MCF 10A (cell line): ENCODE measurements at places on chromosomes 13 and 19. TPM values are rescaled to one million over a fixed set of nuclear protein-coding genes. Genes with fewer than 3 reads are reported as not detected.

DNA sequence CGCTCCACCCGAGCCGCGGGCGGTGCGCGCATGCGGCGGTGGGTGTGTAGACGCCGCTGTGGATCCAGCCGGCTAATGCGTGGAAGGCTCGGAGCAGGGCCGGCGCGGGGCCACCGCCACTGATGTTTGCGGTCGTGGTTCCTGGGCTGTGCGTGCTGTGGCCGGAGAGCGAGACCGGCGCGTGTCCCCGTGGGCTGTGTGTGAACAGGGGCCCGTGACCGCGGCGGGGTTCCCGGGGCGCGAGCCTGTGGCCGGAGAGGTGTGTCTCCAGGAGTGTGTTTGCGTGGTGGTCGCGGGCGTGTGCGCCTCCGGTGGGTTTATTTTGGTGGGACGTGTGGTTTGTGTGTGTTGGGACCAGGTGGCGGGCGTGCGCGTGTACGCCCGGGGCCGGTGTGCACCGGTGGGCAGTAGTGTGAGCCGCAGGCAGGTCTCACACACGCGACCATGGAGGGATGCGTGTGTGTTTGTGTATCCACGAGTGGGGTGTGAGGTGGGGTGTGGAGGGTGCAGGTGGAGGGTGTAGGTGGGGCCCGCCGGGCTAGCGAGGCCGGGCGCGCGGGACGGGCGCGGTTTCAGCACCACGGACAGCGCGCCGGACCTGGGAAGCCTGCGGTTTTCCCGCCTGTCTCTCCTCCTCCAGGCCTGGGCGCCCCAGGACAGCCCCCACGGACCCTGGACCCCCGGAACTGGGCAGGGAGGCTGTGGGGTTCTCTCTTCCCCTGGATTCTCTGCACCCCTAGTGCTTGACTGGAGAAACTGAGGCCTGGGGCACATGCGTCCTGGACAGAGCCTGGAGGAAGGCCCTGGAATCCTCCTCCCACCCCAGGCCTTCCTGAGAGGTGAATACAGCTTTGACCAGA is 1.6 kb downstream of the HCN2 start:
- H3K36me3 ChIP-seq = no peaks in the 10 kb centered on the region
- peak overlapping the region; percentile 54 for H3K4me3 ChIP-seq
- no peaks in the 10 kb centered on the region for H3K27me3 ChIP-seq
- H3K4me1 ChIP-seq = no peaks in the 10 kb centered on the region

- no peaks in the 10 kb centered on the region for H3K4me1 ChIP-seq
- DNase-seq = no peak
- H3K36me3 ChIP-seq = no peaks in the 10 kb centered on the region
- H3K4me3 ChIP-seq = no peak overlapping the region
Observed at GRCh38 chr19:33693678-33694077, 71.9 kb downstream of the CHST8 start.

GRCh38 chr13:29532821-29533220 is 62.7 kb downstream of the SLC7A1 start:
- peaks cover 86% of the 10 kb centered on the region for H3K36me3 ChIP-seq
- DNase-seq = no peak
- H3K4me1 ChIP-seq = no peaks in the 10 kb centered on the region
- no peak overlapping the region for H3K4me3 ChIP-seq

The SPRED3 gene
- total RNA-seq = 5.6 and 9.0 TPM in 2 replicates

DNA sequence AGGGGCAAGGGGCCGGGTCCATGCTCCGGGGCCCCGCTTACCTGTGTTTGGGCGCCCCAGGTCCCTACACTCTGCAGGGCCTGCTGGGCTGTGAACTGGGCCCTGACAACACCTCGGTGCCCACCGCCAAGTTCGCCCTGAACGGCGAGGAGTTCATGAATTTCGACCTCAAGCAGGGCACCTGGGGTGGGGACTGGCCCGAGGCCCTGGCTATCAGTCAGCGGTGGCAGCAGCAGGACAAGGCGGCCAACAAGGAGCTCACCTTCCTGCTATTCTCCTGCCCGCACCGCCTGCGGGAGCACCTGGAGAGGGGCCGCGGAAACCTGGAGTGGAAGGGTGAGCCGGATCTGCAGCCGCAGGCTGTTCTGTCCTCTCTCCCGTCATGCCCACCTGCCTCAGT is 1.7 kb downstream of the FCGRT start:
- no peak overlapping the region for H3K4me3 ChIP-seq
- H3K27me3 ChIP-seq = peaks cover 11% of the 10 kb centered on the region
- peaks cover 6% of the 10 kb centered on the region for H3K4me1 ChIP-seq
- DNase-seq = no peak

The ZFP28 gene
- not detected in 2 replicates for total RNA-seq

- no peak for DNase-seq
- no peak overlapping the region for H3K27ac ChIP-seq
- H3K4me1 ChIP-seq = no peaks in the 10 kb centered on the region
- H3K27me3 ChIP-seq = no peaks in the 10 kb centered on the region
- peaks cover 6% of the 10 kb centered on the region for H3K36me3 ChIP-seq
Observed at GRCh38 chr13:112844879-112845278, 124.1 kb upstream of the MCF2L start.

DNA sequence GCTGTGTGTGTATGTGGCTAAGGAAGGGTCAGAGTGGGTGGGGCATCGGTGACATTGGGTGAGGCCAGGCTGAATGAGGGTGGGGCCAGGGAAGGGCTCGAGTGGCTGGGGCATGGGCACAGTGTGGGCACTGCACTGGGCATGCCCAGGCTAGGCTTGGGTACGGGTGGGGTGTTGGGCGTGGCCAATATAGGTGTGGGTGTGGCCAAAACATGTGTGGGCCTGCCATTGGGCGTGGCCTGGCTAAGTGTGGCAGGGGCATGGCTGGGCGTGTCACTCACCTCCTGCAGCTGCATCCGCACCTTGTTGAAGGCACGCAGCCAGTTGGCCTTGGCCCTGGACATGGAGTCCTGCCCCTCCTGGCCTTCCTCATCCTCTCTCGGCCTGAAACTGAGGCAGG is 33.2 kb downstream of the UNC13A start:
- H3K4me3 ChIP-seq = no peak overlapping the region
- no peaks in the 10 kb centered on the region for H3K4me1 ChIP-seq
- peak overlapping the region; percentile 39 for H3K27ac ChIP-seq
- peaks cover 27% of the 10 kb centered on the region for H3K27me3 ChIP-seq

The FRY gene
- total RNA-seq = 8.9 and 9.1 TPM in 2 replicates

GRCh38 chr13:60143775-60144174 is 20.0 kb downstream of the DIAPH3 start:
- H3K4me3 ChIP-seq = no peak overlapping the region
- H3K36me3 ChIP-seq = no peaks in the 10 kb centered on the region
- H3K27me3 ChIP-seq = no peaks in the 10 kb centered on the region
- peak overlapping the region; percentile 32 for H3K27ac ChIP-seq
- H3K4me1 ChIP-seq = peaks cover 34% of the 10 kb centered on the region

The LGALS14 gene
- not detected in 2 replicates for total RNA-seq

- no peaks in the 10 kb centered on the region for H3K36me3 ChIP-seq
- H3K4me3 ChIP-seq = no peak overlapping the region
- no peak for DNase-seq
- H3K27ac ChIP-seq = no peak overlapping the region
- H3K27me3 ChIP-seq = no peaks in the 10 kb centered on the region
- no peaks in the 10 kb centered on the region for H3K4me1 ChIP-seq
Observed at GRCh38 chr13:38980750-38981078, 9.9 kb downstream of the STOML3 start.

- no peak for DNase-seq
- H3K27me3 ChIP-seq = no peaks in the 10 kb centered on the region
- H3K4me3 ChIP-seq = no peak overlapping the region
- H3K4me1 ChIP-seq = peaks cover 7% of the 10 kb centered on the region
Observed at GRCh38 chr19:46761418-46761831, 15.2 kb upstream of the STRN4 start.

The HSH2D gene
- 0.49 TPM in 1 of 2 replicates, not detected in the other for total RNA-seq

- no peak overlapping the region for H3K27ac ChIP-seq
- no peak overlapping the region for H3K4me3 ChIP-seq
- no peaks in the 10 kb centered on the region for H3K4me1 ChIP-seq
- no peaks in the 10 kb centered on the region for H3K27me3 ChIP-seq
- DNase-seq = peak; percentile 68
Observed at GRCh38 chr19:55304279-55304978, 20.6 kb downstream of the BRSK1 start.

DNA sequence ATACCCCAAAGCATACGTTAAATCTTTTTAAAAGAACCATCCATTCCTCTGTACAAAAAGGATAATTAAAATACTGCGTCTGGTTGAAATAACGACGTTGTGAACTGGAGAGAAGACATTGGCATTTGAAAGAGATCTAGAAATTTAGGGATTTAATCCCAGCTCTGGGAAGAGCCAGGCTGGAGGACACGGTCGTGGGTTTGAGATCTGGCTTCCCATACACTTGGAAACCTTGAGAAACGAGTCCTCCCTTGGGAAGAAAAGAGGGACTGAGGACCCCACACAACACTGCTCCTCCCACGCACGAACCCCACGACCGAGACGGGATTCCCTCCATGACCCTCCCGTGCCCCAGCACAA is 625 bp downstream of the ZNF709 start:
- peak overlapping the region; percentile 86 for H3K4me3 ChIP-seq
- H3K27me3 ChIP-seq = no peaks in the 10 kb centered on the region
- no peak for DNase-seq

GRCh38 chr13:82292334-82292733 is 1589.9 kb downstream of the SLITRK1 start:
- no peaks in the 10 kb centered on the region for H3K36me3 ChIP-seq
- H3K4me3 ChIP-seq = no peak overlapping the region
- H3K27me3 ChIP-seq = no peaks in the 10 kb centered on the region

DNA sequence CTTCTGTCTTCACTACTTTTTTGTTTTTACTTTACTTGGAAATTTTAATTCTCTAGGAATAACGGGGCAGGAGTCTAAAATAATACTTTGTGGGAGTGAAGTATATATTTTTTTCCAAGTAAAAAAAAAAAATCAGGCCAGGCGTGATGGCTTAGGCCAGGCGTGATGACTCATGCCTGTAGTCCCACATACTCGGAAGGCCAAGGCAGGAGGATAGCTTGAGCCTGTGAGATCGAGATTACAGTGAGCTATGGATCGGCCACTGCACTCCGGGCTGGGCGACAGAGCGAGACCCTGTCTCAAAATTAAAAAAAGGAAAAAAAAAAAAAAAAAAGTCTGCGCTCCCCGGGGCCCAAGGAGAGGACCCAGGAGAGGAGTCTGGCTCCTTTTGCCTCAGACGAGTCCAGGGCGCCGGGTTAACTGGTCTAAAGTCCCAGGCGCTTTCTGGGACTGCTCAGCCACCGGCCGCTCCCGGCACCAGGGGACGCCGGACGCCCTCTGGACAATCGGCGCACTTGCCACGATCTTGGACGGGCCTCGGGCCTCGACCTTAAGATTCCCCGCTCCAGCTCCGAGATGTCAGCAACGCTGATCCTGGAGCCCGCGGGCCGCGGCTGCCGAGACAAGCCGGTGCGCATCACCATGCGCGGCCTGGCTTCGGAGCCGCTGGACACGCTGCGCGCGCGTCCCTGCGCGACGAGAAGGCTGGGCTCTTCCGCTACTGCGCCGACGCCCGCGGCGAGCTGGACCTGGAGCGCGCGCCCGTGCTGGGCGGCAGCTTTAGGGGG is 2.7 kb upstream of the ZFP82 start:
- H3K27ac ChIP-seq = no peak overlapping the region
- H3K27me3 ChIP-seq = no peaks in the 10 kb centered on the region
- H3K4me1 ChIP-seq = no peaks in the 10 kb centered on the region
- no peaks in the 10 kb centered on the region for H3K36me3 ChIP-seq
- no peak overlapping the region for H3K4me3 ChIP-seq
- no peak for DNase-seq

GRCh38 chr13:45310341-45311131 is 30.4 kb downstream of the TPT1 start:
- H3K4me1 ChIP-seq = peaks cover 10% of the 10 kb centered on the region
- DNase-seq = no peak
- H3K4me3 ChIP-seq = peak overlapping the region; percentile 6
- H3K36me3 ChIP-seq = no peaks in the 10 kb centered on the region

- peak overlapping the region; percentile 77 for H3K4me3 ChIP-seq
- peaks cover 12% of the 10 kb centered on the region for H3K4me1 ChIP-seq
- no peaks in the 10 kb centered on the region for H3K27me3 ChIP-seq
- no peak for DNase-seq
- peaks cover 5% of the 10 kb centered on the region for H3K36me3 ChIP-seq
- no peak overlapping the region for H3K27ac ChIP-seq
Observed at GRCh38 chr19:18119013-18119716, 21.6 kb downstream of the MAST3 start.

- peaks cover 53% of the 10 kb centered on the region for H3K27me3 ChIP-seq
- DNase-seq = no peak
- H3K36me3 ChIP-seq = no peaks in the 10 kb centered on the region
Observed at GRCh38 chr19:35462476-35462953, 14.5 kb downstream of the FFAR2 start.

The ZNF784 gene
- total RNA-seq = 2.7 and 3.1 TPM in 2 replicates

DNA sequence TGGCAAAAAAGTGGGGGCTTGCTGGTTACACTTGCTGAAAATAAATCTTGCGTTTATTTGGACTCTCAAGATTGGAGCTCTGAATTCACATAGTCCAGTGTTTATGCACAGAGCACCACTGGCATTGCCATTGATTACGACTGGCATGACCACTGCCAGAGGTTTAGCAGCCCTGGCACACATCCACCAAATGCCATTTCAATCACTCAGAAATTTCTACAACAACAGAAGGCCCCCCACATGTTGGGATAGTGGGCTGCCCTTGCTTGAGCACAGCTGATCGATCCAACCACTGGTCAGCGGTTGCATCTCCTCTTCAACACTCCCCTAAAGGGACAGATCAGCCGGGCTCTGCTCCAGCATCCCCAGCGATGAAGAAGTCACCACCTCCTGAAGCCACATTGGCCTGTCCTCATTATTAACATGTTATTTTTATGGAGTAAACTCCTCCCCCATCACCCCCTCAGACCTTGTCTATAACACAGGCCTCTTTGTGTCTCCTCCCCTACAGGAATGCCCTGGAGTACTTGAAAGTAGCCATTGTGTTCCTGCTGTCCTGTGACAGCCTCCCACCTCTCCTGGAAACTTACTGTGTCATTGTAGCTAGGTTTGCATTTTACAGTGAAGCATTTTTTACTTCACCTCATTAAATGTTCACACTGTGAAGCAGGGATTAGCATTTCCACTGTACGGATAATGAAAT is 51.3 kb downstream of the CDADC1 start:
- no peak for DNase-seq
- H3K4me3 ChIP-seq = no peak overlapping the region
- peaks cover 23% of the 10 kb centered on the region for H3K4me1 ChIP-seq
- peaks cover 6% of the 10 kb centered on the region for H3K36me3 ChIP-seq

DNA sequence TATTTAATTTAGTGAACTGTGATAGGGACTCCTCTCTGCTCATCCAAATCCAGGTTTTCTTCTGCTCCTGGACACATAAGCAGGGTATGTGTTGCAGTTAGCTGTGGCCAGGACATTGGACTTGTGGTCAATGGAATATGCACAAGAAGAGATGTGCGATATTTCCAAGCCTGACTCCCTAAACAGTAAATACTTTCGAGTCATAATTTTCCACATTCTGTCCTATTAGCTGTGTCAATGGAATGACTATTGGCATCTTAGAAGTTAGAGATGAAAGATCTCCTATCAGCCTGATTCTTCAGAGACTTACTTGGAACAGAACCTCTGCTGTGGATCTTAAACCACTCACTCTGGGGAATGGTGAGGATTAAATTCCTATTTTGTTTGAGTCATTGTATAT is 771.0 kb downstream of the EFNB2 start:
- no peak overlapping the region for H3K4me3 ChIP-seq
- H3K27ac ChIP-seq = no peak overlapping the region
- DNase-seq = no peak
- H3K4me1 ChIP-seq = peaks cover 5% of the 10 kb centered on the region
- no peaks in the 10 kb centered on the region for H3K27me3 ChIP-seq
- no peaks in the 10 kb centered on the region for H3K36me3 ChIP-seq

The APOC4 gene
- total RNA-seq = not detected in 2 replicates

- H3K27ac ChIP-seq = no peak overlapping the region
- peaks cover 31% of the 10 kb centered on the region for H3K27me3 ChIP-seq
- peak; percentile 13 for DNase-seq
- H3K36me3 ChIP-seq = peaks cover 7% of the 10 kb centered on the region
- no peaks in the 10 kb centered on the region for H3K4me1 ChIP-seq
Observed at GRCh38 chr19:29576761-29577648, 29.1 kb upstream of the POP4 start.

The RASGRP4 gene
- total RNA-seq = not detected in 2 replicates
